Activated CD4-positive, CD25-positive, alpha-beta regulatory T cell treated with anti-CD3 and anti-CD28 coated beads, Interleukin-2, amount 50 U/mL, for 72 hours (primary cell): ENCODE measurements at places on chromosomes 16 and 17.

- no peak for DNase-seq
Measured at GRCh38 chr17:81207610-81208581, 14.9 kb downstream of the CEP131 start.

DNA sequence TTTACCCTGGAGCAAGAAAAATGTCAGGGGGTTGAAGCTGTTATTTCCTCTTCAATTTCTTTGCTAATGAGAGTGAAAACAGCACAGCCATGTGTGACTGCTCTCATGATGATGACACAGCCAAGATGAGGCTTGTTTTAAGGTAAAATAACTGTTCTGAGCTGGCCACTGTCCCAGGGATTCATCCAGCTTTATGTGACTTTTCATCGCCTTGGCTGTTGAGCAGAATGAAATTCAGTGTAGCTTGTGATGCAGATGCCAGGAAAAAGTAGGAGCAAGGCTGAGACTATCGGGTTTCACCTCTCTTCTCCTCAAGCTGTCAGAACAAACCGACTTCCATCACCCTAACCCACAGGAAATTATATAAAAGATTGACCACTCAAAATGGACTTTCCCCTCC, 361.8 kb upstream of the CDH5 start:
- no peak for DNase-seq

- no peak for DNase-seq
Measured at GRCh38 chr16:2151188-2152091, 3.0 kb downstream of the RAB26 start.

- DNase-seq = no peak
Measured at GRCh38 chr16:81324808-81325207, 10.0 kb downstream of the GAN start.

- no peak for DNase-seq
Measured at GRCh38 chr17:40588552-40588951, 23.3 kb upstream of the CCR7 start.

GRCh38 chr17:62975206-62975605, 9.2 kb downstream of the TANC2 start:
- no peak for DNase-seq

GRCh38 chr17:19370493-19370960, 7.8 kb upstream of the MAPK7 start:
- DNase-seq = no peak

- DNase-seq = no peak
Measured at GRCh38 chr17:66459811-66460270, 157.4 kb downstream of the PRKCA start.

DNA sequence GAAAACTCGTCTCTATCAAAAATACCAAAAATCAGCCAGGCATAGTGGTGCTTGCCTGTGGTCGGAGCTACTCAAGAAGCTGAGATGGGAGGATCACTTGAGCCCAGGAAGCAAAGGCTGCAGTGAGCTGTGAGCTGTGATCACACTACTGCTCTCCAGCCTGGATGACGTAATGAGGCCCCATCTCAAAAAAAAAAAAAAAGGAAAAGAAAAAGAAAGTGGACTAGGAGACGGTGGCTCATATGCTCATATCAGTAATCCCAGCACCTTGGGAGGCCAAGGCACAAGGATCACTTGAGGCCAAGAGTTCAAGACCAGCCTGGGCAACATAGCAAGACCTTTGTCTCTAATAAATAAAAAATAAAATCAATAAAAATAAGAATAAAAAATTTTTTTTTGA, 8.8 kb upstream of the SUMO2 start:
- no peak for DNase-seq

GRCh38 chr17:65433157-65433556, 128.3 kb downstream of the AXIN2 start:
- no peak for DNase-seq

GRCh38 chr16:65697521-65697920, 575.7 kb upstream of the CDH11 start:
- no peak for DNase-seq

DNA sequence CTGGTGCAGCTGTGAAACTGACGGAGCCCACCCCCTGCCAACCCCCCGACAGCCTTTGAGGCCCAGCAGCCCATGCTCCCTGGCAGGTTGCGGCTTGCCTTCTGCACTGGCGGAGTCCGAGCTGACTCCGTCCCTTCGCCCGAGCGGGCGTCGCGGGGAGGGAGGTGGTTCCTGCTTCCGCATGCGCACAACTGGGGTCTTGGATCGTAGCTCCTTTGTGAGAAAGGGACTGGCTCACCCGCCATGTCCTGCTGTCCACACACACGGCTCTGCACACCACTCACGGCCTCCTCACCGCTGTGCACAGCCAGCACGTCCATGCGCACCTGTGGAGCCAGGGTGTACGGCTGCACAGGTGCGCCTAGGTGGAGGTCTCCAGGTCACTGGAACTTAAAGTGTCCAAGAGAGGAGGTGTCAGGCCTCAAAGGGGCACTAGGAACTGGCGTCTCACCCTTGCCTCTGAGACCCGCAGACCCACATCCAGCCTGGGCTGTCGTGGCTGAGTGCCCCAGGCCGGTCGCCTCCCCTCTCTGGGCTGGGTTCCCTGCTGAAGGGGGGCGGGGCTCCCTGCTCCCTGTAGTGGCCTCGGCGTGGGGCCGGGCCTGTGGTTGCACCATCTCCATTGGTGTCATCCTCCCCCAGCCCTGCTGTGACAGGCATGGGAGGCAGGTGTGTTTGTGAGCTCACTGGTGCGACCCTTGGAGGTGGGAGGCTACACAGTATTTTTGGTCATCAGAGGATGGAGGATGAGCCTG, 45.3 kb downstream of the JPH3 start:
- no peak for DNase-seq

GRCh38 chr17:43952351-43952723, 1.4 kb downstream of the PYY start:
- no peak for DNase-seq

DNA sequence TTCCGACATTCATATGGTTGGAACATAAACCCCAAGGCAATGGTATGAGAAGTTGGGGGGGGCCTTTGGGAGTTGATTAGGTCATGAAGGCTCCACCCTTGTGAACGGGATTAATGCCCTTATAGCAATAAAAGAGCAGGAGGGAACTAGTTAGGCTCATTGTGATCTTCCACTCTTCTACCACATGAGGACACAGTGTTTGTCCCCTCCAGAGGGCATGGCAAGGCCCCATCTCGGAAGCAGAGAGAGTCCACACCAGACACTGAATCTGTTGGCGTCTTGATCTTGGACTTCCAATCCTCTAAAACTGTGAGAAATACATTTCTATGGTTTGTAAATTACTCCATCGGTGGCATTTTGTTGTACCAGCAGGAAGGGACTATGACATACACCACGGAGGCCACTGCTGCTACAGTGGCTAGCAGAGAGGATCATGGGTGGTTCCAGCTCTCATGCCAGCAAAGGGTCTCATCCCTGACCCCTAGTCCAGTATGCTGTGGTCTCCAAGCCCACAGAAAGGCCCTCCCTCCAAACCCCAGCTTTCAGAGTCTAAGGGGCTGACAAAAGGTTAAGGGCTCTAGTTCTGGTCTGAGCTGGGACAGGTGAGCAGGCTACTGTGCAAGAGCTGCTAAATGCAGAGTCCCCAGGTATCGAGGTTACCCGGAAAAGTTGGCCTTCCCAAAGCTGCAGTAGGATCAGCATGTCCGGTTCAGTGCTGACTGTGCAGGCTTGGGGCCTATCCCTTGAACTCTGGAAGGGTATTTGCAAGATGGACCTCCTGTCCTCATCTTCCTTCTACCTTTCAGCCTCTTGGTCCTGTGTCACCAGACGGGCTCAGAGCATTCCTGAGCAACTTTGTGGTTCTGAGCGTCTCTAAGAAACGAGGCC, 12.2 kb downstream of the CCR7 start:
- DNase-seq = peak; percentile 35

DNA sequence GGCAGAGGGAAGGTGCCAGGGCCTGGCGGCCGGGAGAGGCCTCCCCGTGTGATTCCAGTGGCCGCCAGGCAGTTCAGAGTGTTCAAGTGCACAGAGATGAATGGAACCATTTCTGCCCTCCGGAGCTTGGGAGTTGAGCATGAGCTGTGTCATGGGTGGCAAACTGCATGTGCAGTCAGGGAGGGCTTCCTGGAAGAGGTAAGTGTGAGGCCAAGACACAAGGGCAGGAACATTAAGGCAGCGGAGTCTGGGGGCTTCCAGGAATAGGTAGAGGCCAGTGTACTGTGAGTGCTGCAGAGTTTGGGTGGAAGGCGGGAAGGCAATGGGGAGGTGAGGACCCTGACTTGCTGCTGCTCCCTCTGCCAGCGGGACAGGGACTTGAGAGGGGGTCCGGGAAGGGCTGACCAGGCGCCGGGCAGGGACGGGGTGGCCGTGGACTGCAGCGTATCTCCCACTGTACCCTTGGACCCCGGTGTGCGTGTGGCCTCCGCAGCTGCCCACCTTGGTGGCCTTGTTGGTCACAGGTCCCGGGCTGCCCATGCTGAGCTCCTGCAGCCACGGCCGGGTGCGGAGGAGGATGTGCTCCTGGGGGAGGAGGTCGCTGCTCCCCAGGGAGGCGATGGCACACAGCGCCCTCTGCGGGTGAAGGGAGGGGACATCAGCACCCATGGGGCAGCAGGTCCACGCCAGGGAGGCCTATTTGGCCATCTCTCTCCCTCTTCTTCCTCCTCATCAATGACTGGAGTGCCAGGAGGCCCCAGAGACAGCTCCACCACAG, 7.5 kb upstream of the CEP131 start:
- no peak for DNase-seq
